ENCODE measurements at places on chromosomes 2 and 18. TPM values are rescaled to one million over a fixed set of nuclear protein-coding genes. Genes with fewer than 3 reads are reported as not detected.

B3GNT2 gene
- total RNA-seq = 42.0 TPM

GPR55 gene
- total RNA-seq = not detected

SNED1 gene
- 5.2 TPM for total RNA-seq

PDE1A gene
- 1.4 TPM for total RNA-seq

SCYGR4 gene
- not detected for total RNA-seq

IL1B gene
- not detected for total RNA-seq

AOX1 gene
- total RNA-seq = 8.4 TPM

IRS1 gene
- total RNA-seq = 6.6 TPM

UGT1A8 gene
- total RNA-seq = not detected

MROH2A gene
- total RNA-seq = 0.48 TPM

WNT10A gene
- 1.5 TPM for total RNA-seq

ITGB6 gene
- 0.29 TPM for total RNA-seq

ABCG8 gene
- total RNA-seq = not detected

LYG1 gene
- not detected for total RNA-seq

FOXI3 gene
- total RNA-seq = not detected

LYG2 gene
- not detected for total RNA-seq
